ENCODE measurements at places on chromosomes 5 and 9.

GRCh38 chr9:119963258-119963797 lies 594.1 kb upstream of the BRINP1 start:
- peak; percentile 70 for DNase-seq

DNA sequence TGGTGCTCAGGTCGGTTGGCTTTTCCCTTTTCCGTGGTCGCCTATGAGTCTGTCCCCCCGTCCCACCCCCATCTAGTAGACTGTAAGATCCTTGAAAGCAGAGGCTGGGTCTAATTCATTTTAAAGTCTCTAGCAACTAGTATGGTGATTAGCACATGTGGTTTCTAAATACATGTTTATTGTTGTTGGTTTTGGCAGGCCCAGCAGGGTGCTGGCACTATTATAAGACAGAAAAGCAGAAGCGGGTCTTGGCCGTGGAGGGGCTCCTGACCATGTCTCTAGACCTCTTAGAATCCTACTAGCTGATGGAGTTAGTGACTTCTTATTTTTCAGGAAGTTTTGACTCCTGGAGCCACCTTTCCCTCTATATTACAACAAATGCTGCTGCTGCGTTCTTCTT lies 61.5 kb upstream of the TNFSF8 start:
- DNase-seq = no peak

DNA sequence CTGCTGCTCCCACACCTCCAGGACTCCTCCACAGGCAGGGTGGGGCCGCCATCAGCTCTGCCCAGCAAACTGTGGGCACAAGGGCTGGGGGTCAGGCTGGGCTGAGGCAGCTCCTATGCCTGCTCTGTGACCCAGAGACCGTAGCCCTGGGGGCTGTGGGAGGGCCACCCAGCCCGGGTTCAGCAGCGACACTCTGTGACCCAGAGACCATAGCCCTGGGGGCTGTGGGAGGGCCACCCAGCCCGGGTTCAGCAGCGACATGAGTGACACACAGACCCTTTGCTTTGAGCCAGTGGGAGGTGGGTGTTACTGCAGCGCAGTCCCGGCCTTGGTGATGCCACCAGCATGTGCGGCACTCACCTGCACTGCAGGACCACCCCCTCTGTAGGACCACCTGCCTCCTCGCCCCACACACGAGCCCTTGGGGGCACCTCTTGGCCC lies 118.9 kb upstream of the LPCAT1 start:
- no peak for DNase-seq

DNA sequence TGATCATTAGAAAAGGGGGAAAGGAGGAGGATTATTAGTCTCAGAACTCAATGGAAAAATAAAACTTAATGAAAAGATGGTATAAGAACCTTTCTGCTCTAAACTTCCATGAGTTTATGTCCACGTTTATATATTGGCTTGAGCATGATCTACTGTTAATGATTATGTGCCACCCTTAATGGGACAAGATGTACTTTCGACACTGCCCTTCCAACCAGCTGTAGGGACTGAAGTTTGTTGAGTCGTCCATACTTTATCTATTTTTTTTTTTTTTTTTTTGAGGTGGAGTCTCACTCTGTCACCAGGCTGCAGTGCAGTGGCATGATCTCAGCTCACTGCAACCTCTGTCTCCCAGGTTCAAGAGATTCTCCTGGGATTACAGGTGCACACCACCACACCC lies 25.0 kb upstream of the GABRP start:
- DNase-seq = no peak

DNA sequence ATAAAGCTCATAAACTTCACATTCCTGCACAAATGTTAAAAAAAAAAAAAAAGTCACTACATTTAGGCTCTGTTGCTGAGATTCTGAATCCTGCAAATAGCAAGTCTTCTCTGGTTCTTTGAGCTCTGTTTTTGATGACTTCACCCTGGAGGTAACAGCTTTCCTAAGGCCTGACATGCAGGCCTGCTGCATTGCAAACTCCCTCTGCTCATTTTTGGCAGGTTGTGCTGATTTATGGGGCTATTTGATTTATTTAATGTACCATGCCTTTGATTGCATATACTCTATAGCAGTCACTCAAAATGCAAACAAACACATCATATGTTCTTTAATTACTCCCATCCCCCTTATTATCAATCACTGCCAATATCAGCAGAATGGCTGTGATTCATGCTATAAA lies 416.1 kb upstream of the IZUMO3 start:
- no peak for DNase-seq

- DNase-seq = no peak
Observed at GRCh38 chr5:91925249-91925648, 542.1 kb upstream of the ARRDC3 start.

DNA sequence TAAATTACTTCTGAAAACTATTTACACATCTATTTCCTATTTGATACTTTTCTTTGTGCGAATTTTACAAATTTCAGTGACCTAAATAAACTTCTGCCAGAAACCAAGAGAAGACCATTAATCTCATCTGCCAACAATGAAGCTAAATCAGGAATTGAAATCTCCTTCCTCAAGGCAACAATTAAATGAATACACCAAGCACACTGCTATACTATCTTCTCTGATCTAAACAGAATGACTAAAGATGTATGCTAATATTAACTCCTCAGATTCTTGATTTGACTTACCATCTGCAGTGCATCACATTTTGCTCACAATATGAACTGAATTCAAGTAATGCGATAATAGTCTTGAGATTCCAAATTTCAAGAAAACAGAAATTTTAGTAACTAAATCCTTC lies 82.3 kb downstream of the CEP120 start:
- no peak for DNase-seq

DNA sequence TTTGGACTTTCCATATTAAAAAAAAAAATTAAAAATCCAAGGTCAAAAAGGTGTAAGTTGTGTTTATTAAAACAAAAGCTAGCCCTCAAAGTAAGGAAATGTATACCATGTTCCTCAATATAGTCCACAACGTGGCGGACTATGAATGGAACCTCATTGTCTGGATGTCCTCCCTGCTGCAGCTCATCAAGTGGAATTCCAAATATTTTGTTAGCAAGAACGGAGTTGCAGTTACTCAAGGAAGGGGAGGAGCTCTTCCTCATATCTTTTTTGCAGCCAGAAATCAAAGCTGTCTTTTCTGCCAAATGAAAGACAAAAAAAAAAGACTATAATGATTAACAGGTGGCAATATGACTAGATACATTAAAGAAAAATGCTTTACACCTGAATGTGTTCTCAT lies 14.0 kb downstream of the FAM13B start:
- no peak for DNase-seq

GRCh38 chr9:117815948-117816347 lies 111.7 kb downstream of the TLR4 start:
- no peak for DNase-seq

DNA sequence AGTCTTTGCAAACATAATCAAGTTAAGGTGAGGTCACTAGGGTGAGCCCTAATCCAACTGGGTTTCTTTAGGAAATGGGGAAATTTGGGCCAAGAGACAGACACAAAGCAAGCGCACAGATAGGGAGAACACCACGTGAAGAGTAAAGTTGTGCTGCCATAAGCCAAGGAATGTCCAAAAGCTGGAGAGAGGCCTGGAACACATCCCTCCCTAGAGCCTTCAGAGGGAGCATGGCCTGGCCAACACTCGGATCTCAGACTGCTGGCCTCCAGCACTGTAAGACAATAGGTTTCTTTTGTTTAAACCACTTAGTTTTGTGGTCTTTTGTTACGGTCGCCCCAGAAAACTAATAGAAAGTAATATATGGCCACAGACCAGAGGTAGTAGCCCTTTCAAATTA lies 8.1 kb upstream of the ROR2 start:
- DNase-seq = no peak

GRCh38 chr9:7762600-7762999 lies 37.0 kb downstream of the DMAC1 start:
- no peak for DNase-seq

DNA sequence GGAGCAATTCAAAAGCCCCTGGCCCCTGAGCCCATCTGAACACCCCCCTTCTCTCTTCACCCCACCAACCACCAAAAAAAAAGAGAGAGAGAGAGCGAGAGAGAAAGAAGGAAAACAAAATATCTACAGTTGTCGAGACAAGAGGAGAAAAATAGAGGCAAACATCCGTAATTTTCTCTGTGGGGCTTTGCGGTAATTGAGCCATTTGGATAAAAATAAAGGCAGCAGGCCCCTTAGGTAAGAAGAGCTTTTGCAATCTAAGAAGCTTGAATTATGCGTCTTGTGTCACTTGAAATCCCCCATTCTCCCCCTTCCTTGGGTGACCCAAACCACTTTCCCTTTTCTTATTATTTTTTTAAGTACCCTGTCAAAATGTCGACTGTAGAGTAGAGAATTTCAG lies 35.5 kb upstream of the FUBP3 start:
- DNase-seq = no peak

Data from amniotic stem cell (primary cell).